ENCODE measurements at places on chromosomes 5 and 9.
A peak's percentile ranks its signal among the peaks of the same experiment; 100 is the strongest.

- peak; percentile 75 for DNase-seq
Measured at GRCh38 chr5:31366941-31367340, 165.0 kb downstream of the DROSHA start.

DNA sequence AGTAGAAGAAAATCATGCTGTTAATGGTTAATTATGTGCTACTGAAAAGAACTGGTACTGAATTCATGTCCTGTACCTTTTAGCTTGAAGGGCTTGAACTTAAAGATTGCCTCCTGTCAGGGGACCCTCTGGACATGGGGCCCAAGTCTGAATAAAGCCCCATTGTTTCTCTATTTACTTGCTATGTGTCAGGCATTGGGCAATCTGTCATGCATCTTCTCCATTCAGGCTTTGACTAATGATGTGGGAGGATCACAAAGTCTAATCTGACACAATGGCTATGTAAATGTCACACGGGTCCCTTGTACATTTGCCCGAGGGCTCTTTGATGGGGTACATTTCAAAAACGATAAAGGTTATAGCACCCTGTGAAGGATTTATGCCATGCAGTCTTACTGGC lies 64.0 kb upstream of the TUSC1 start:
- no peak for DNase-seq

DNA sequence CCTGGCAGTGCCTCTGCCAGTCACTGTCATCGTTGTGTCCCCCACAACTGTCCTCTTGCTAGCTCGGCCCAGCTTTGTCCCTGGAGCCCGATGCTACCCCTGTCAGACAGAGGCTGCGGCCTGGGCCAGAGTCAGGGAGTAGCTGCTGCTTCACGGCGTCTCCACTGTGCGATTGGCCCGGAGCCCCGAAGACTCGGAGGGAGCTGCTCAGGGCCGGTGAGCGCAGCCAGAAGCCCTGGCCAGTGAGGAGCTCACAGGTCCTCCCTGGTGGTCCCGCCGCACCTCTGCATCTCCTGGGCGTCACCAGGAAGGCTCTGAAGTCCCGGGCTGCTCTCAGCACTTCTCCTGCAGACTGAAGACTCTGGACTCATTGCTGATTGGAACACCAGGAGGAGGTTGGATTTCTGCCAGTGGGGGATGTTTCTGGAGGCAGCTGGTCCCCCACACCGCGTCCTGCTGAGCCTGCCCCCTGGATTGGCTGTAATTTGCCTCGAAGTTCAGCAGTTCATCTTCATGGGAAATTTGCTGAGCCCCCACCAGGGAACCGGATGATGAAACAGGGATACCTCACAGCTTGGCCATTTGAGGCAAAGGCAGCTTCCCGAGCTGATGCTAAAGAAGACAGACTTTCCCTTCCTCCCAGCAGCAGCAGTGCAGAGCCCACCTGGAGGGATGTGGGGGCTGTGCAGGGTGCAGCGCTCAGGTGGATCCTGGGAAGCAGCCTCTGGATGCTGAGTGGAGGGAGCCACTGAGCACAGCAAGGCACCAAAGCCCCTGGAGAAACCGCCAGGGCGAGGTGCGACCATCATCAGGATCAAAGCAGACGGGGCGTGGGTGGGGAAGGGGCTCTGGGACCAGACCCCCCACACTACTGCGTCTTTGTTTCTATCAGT lies 45.6 kb downstream of the USP20 start:
- DNase-seq: peak; percentile 71

GRCh38 chr5:168409591-168410458 lies 76.4 kb upstream of the RARS1 start:
- DNase-seq: peak; percentile 81

- no peak for DNase-seq
Measured at GRCh38 chr5:170289121-170289520, 8.5 kb downstream of the LCP2 start.

- no peak for DNase-seq
Measured at GRCh38 chr9:131120620-131121228, 4.7 kb upstream of the NUP214 start.

DNA sequence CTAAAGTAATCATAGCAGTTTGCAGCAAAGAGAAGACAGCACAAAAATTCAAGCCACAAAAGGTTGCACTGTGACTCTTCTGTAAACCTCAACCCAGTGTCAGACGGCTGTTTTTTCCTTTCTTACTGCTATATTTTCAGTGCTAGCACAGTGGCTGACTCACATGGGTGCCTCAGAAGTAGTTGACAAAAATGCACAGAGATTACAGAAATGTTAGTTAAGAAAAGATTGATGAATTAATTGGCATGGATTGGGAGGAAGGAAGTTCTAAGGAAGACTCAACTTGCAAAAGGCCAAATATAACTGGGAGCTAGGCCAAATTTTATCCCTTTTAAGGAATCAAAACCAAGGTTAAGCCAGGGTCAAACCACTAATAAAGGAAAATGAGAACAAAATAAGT lies 43.7 kb upstream of the ITGA1 start:
- DNase-seq: peak; percentile 44

DNA sequence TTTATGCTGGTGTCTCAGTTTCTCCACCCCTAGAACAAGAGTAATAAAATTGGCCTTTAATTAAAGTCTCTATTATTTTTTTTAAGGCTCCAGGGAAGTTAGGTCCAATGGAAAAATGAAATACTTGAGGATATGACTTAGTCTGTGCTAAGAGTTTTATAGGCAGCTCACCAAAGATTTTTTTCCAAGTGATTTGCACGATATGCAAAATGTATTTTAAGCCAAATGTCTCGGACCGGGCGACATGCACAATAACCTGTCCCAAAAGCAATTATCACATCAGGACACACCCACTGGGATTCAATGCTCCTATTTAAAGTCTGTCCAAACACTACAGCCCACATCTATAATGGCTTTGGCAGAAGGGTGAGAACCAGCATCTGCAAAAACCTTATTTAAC lies 136.1 kb upstream of the ANKH start:
- DNase-seq: no peak

- DNase-seq: no peak
Measured at GRCh38 chr5:112929336-112930081, 7.5 kb upstream of the REEP5 start.

DNA sequence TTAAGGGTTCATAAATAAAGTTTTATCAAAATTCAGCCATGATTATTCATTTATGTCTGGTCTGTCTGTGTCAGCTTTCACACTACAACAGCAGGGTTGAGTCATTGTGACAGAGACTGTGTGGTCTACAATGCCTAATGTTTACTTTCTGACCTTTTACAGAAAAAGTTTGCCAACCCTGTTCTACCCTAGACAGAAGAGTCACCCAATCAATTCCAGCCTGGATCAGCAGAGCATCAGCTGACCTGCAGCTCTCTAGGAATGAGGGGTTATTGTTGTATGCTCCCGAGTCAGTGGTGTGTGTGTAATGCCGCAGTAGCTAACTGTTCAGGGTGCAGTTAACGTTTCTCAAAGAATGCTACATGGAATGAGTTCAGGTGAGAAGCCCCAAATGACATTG lies 87.3 kb downstream of the HRH2 start:
- no peak for DNase-seq

DNA sequence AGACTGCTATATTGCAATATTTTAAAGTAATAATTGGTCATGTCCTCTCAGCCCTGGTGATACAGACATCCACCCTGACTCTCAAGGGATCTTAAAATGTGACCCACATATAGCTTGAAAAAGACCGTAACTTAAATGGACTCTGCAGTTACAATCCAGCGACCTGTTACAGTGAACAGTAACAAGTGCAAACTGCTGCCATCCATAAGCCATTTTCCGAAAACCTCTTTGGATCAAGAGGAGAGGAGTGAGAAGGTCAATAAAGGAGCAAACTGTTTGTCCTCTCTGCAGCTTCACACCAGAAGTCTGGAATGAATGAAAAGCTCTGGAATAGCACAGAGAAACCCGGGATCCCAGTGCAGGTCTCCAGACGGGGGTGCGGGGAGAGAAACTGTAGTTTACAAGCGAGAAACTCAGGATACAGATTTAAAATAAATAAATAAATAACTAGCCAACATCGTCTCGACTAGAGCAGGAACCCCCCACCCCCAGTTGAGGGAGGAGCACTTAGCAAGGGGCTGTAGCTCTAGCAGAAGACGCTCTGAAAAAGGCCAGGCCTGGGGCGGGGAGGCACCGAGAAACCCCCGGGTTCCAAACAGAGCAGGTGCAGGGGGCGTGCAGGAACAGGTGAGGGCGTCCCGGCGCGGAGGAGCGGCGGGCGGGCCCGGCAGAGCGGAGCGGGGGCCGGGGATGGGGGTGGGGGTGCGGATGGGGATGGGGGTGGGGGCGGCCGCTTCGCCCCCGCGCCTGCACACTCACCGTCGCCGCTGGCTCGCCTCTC lies 572 bp downstream of the ZDHHC21 start:
- DNase-seq: peak; percentile 12

Data from fibroblast of skin of abdomen (primary cell).